ENCODE measurements at places on chromosomes 3 and 15.

- DNase-seq = no peak
Observed at GRCh38 chr15:35630532-35630931, 84.6 kb upstream of the DPH6 start.

GRCh38 chr15:38699633-38700230 is 135.1 kb upstream of the RASGRP1 start:
- DNase-seq = peak; percentile 67

- no peak for DNase-seq
Observed at GRCh38 chr3:55720614-55721013, 233.5 kb upstream of the WNT5A start.

DNA sequence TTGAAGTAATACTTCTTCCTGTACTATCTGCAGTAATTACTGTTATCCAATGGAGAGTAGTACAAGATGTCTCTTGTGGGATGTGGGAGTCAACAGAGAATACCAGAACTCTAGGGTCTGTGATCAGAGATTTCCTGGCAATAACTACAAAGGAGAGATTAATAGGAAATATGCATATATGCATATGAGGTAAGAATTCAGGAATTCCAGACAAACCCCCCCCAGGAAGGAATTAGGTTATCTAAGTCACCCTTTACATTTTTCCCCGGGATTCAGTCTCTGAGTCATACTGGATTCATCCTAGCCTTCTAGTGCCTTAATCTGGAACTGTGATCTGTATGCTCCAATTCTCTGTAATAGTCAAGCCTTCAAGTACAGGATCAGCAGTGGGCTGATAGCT is 49.4 kb downstream of the GTF2E1 start:
- no peak for DNase-seq

DNA sequence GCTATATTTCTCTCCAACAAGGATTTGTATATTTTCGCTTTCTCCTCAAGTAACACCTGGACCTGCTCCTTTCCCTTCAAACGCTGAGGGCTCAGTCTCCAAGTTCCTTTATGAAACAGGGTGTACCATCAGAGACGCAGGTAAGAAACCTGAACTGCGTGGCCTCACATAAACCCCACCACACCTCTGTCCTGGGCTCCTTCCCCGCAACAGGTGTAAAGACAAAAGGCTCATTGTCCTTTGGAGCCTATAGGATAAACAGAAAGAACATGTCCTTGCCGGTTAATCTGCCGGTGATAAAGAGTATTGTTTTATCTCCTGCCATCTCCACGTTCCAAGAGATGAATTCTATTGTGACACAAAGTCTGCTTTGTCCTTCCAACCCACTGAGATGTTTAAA is 111.8 kb upstream of the ADAMTS9 start:
- no peak for DNase-seq

- DNase-seq = no peak
Observed at GRCh38 chr15:88982304-88982945, 69.2 kb upstream of the MFGE8 start.

GRCh38 chr15:25136119-25136518 is 181.3 kb downstream of the SNRPN start:
- DNase-seq = no peak

DNA sequence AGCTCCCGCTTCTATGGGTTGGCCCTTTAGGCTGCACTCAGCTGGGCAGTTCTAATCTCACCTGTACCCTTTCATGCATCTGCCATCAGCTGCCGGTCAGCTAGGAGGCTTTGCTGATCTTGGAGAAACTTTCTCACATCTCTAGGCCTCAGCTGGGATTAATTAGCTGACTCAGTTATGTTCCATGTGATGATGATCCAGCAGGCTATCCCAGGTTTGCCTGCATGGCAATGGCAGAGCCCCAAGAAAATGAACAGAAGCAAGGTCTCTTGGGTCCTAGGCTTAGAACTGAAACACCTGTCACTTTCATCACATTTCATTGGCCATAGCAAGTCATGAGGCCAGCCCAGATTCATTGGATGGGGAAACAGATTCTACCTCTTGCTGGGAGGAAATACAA is 304.6 kb upstream of the TBC1D5 start:
- DNase-seq = no peak

- no peak for DNase-seq
Observed at GRCh38 chr15:80031841-80032240, 27.6 kb upstream of the ZFAND6 start.

DNA sequence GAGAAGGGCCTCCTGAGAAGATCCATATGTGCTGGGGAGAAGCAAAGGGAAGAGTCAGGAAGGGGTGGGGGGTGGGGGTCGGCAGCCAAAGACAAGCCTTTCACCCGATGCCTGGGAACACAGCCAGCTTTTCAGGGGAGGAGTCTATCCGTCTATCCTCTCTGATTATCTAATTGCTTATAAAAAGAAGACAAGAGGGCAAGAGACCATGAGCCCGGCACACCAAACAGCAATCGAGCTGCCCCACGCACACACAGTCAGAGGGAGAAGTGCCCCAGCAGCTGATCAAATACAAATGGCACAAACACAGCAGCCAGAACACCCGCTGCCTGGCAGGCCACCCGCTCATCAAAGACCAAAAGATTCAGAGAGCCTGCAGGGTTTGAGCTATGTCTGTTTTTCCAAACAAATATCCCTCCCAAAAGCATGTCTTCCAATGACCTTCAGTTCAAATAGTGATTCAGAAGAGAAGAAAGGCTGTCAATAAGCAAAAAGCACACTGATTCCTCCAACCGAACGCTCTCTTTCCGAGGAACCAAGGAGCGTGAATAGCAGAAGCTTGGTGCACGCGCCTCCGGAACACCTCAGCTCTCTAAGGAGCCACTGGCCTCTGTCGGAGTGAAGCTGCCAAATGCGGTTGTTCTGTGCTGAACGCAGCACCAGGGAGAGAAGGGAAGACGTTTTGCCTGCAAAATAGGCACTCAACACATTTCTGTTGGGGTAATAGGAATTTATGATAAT is 419.2 kb downstream of the OCA2 start:
- DNase-seq = no peak

DNA sequence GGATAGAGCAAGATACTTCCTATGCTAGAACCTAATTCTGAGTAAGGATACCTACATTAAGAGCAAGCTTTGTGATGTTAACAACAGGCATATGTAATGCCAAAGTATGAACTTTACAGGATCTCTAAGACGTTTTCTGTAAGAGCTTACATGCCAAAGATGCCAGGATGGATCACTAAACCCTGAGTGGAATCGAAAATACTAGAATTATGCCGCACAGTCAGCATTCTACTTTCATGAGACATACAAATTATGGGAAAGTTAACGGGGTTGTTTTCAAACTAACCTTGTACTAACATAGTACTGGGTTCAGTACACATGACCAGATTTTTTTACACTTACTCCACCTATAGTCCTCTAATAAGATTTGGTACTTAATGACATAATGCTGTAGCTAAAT is 55.1 kb downstream of the AAGAB start:
- DNase-seq = no peak

DNA sequence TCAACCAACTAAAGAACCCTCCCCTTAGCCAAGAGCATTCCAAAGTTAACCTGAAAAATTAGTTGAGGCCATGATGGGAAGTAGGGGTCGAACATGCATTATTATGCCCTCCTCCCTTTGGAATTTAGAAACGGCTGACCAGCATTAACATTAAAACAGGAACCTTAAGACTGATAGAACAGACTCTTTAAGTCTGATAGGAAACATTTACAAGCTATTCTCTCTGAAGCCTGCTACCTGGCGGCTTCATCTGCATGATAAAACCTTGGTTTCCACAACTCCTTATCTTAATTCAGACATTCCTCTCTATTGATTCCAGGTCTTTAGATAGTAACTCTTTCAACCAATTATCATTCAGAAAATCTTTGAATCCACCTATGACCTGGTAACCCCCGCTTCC is 331.0 kb downstream of the CGGBP1 start:
- DNase-seq = peak; percentile 38

GRCh38 chr15:95596496-95596895 is 734.0 kb upstream of the NR2F2 start:
- DNase-seq = peak; percentile 49

DNA sequence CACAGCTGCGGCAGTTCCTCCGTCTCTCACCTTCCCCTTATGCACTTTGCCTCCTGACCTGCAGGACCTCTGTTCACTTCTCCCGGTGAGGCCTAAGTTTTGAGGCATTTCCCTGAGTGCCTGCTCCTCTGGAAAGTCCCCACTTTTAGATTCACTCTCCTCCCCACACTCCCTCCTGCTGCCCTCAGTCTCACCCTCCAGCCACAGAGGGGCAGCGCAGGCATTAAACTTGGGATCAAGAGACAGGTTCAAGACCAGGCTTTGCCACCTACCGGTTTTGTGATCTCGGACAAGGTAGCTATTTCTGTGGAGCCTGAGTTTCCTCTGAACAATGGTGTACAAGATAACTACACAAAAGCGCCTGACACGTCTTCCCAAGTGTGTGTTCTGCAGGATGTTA is 19.4 kb downstream of the SLC6A11 start:
- DNase-seq = peak; percentile 39

GRCh38 chr3:185153861-185154629 is 1.2 kb upstream of the C3orf70 start:
- DNase-seq = peak; percentile 33

DNA sequence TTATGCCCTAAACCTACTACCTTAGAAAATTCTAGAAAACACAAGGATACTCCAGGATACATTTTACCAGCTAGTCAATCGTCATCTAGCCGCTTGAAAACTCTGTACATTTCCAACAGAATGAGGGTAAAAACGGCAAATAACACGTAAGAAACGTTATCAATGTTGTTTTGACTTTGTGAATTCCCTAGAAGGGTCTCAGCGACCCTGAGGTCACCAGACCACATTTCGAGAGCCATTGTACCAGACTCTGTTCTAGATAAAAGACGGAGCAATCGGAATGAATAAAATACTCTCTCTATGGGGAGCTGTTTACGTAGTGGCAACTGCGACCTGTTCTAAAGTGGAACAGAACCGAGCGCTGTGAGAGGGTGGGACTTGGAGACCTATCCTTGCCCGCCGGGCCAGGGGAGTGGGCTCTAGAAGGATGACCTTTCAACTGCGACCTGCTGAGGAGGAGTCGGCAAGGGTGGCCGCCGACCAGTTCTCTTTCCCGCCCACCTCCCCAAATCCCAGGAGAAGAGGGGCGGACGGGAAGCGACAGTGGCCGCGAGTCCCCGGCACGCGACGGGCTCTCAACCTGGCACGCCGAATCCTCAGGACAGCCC is 778 bp upstream of the AP4E1 start:
- DNase-seq = peak; percentile 38

DNA sequence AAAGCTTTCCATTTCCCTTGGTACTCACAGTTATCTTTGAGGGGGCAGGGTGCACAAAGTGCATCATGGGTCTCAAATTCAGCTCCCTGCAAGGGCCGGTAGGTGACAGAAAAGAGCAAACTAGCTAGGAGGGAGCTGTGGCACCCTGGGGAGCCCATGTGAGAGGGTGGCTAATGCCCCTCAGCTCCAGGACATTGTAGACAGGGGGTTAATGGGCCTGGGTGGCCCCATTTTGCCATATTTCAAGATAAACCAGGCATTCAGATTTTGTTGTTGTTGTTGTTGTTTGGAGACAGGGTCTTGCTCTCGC is 3.7 kb upstream of the SLC6A6 start:
- no peak for DNase-seq

- DNase-seq = peak; percentile 17
Observed at GRCh38 chr3:115986555-115987207, 363.4 kb downstream of the GAP43 start.

DNA sequence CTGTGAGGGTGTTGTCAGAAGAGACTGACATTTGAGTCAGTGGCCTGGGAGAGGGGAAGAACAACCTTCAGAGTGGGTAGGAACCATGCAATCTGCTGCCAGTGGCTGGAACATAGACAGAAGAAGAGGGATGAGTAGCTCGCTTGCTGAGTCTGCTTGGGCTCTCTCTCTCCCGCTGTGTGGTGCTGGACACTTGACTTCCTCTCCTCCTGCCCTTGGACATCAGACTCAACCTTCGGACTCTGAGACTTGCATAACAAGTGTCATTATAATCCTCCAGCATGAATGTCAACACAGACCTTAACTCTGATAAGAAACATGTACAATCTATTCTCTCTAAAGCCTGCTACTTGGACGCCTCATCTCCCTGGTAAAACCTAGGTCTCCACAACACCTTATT is 5.9 kb upstream of the NMD3 start:
- no peak for DNase-seq

GRCh38 chr15:52103217-52104207 is 9.1 kb downstream of the BCL2L10 start:
- no peak for DNase-seq

DNA sequence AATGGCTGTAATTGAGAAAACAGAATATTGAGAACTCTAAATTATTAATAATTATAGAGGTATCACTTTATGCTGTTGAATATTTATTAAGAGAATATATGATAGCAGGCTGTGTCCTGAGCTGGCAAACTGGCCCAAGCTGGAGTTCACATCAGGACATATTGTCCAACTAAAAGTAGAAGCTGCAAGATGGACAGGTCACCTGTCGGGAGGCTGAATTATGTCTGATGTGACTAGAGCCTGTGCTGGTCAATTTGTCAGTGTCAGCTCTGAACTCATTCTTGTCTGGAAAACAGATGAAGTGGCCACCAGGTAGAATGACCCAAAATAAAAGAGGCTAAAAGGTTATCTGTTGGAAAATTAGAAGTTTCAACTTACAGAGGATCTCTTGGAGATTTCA is 392.2 kb downstream of the LRTM1 start:
- no peak for DNase-seq

DNA sequence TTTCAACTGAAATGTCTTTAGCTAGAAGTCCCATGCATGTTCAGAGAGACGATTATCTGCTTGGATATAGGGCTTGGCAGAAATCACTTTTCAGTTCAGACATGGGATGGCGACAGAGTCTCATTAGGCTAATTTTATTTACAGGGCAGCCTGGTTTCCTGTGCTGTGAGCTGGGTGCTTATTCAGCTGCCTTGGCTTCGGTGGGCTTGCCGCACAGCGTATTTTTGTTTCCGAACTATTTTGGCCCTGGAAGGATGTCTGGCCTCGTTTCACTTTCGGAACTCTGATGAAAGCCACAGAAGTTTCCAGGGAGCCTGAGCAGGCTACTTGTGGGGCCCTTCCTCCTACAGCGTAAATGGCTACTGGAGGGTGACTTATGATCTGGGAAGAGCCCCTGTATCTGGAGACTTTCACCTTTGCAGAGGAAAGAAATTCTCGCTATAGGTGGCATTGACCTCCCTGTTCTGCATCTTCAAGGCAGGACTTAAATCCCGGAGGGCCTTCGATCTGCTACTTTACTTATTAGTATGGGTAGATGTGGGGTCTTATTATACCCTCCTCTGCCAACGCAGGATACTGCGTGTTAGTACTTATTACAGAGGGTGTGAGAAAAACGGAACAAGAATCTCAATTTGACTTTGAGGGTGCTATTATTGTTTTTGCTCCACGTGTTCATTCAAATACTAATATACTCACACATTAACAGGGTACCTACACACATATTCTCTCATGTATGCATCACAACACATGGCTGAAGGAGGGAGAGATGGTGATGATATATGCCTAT is 364.0 kb upstream of the RBMS3 start:
- DNase-seq = peak; percentile 19

DNA sequence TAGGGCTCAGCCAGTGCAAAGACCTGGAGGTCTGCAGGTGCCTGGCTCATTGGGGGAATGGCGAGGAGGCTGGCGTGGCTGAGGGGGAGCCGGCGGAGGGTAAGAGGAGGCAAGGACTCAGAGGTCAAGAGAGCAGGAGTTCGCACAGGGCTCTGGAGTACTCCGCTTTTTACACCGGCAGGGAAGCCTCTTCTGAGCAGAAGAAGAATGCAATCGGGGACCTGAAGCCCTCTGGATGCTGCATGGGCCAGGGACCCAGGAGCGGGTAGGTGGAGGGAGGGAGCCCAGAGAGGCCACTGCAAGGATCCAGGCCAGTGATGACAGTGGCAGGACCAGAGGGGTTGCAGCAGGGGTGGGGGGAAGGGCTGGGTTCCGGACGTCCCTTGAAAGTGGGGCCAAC is 70.4 kb upstream of the TAMM41 start:
- no peak for DNase-seq
